ENCODE measurements at places on chromosomes 13 and 19. TPM values are rescaled to one million over a fixed set of nuclear protein-coding genes. Genes with fewer than 3 reads are reported as not detected.
A peak's percentile ranks its signal among the peaks of the same experiment; 100 is the strongest.

DNA sequence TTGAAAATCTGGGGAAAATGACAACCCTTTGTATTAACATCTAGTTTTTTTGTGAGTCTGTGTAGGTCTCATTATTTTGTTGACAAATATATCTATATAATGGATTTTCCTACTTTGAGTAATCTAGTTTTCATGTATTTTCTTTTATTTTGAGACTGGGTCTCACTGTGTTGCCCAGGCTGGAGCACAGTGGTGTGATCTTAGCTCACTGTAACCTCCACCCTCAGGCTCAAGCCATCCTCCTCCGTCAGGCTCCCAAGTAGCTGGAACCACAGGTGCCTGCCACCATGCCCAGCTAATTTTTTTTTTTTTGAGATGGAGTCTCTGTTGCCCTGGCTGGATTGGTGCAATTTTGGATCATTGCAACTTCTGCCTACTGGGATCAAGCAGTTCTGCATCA, 9.2 kb downstream of the ZNF525 start:
- peaks cover 6% of the 10 kb centered on the region for H3K4me1 ChIP-seq
- DNase-seq = no peak
- H3K4me3 ChIP-seq = no peak overlapping the region
- H3K27me3 ChIP-seq = no peaks in the 10 kb centered on the region

- no peak overlapping the region for H3K4me3 ChIP-seq
- no peaks in the 10 kb centered on the region for H3K27me3 ChIP-seq
- no peak overlapping the region for H3K27ac ChIP-seq
- no peaks in the 10 kb centered on the region for H3K36me3 ChIP-seq
- no peak for DNase-seq
Measured at GRCh38 chr13:113999618-113999910, 25.7 kb upstream of the C13orf46 start.

GRCh38 chr13:62687732-62688131, 1272.1 kb upstream of the PCDH20 start:
- H3K4me1 ChIP-seq = peaks cover 11% of the 10 kb centered on the region
- no peaks in the 10 kb centered on the region for H3K27me3 ChIP-seq
- H3K4me3 ChIP-seq = no peak overlapping the region
- H3K27ac ChIP-seq = no peak overlapping the region
- H3K36me3 ChIP-seq = no peaks in the 10 kb centered on the region

DNA sequence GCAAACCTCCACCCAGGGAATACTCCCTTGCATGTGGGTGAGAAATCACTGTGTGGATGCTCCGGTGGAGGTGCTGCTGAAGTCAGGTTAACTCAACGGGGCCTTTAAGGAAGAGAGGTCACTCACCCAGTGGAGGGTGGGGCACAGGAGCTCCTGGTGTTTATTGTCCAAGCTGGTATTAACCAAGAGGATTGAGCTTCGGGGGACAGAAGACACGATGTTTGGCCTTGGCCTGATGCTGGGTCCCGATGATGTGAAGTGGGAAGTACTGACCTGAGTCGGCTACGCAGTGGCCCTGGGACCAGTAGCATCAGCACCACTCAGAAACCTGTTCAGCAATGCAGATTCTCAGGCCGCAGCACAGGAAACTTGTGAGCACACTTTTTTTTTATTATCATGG, 85.7 kb upstream of the WASF3 start:
- no peaks in the 10 kb centered on the region for H3K36me3 ChIP-seq
- H3K4me3 ChIP-seq = no peak overlapping the region
- no peaks in the 10 kb centered on the region for H3K27me3 ChIP-seq
- H3K4me1 ChIP-seq = peaks cover 18% of the 10 kb centered on the region
- H3K27ac ChIP-seq = no peak overlapping the region

- no peak overlapping the region for H3K4me3 ChIP-seq
- H3K27ac ChIP-seq = no peak overlapping the region
- no peak for DNase-seq
- H3K27me3 ChIP-seq = peaks cover 2% of the 10 kb centered on the region
- peaks cover 3% of the 10 kb centered on the region for H3K4me1 ChIP-seq
- no peaks in the 10 kb centered on the region for H3K36me3 ChIP-seq
Measured at GRCh38 chr13:43770871-43771270, 15.9 kb downstream of the ENOX1 start.

GRCh38 chr19:4284176-4284958, 5.3 kb downstream of the SHD start:
- no peak for DNase-seq
- H3K27ac ChIP-seq = no peak overlapping the region
- H3K36me3 ChIP-seq = no peaks in the 10 kb centered on the region
- peaks cover 39% of the 10 kb centered on the region for H3K27me3 ChIP-seq

DNA sequence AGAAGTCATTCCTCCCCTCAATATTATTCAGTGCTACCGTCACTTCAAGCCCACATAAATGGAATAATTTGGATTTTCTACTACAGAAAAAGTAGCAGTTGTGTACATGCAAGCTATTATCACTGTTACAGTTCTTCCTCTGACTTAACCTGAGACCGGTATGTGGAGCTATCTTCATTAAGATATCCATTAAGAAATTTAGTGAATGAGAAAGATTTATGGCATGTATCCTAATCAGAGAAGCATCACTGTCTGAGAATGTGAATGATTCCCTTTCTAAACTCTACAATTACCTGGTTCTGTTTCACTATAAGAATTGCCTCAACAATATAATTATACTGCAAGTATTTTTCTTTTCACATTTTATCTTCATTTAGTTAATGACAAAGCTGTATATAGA, 278.7 kb downstream of the KLF5 start:
- no peak overlapping the region for H3K4me3 ChIP-seq
- no peak overlapping the region for H3K27ac ChIP-seq
- peaks cover 18% of the 10 kb centered on the region for H3K4me1 ChIP-seq
- DNase-seq = no peak

DNA sequence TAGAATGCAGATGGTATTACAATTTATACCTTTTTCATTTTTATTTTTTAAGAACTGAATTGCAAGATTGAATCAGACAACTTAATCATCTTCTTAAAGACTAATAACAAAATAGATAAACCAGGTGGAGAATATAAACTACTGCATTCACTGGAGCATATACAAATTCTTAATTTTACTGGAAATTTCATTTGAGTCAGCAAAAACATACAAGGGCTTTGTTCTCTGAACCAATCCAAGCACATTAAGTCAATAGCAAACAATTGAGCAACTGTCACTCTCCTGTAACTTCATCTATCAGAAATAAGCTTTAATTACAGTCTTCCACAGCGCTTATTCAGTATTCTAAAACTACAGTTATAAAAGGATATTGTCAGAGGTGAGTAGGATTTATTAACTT, 167.4 kb upstream of the OBI1 start:
- H3K27me3 ChIP-seq = peaks cover 50% of the 10 kb centered on the region
- H3K27ac ChIP-seq = no peak overlapping the region
- DNase-seq = no peak
- H3K36me3 ChIP-seq = no peaks in the 10 kb centered on the region
- no peaks in the 10 kb centered on the region for H3K4me1 ChIP-seq

GRCh38 chr13:73412933-73413332, 354.1 kb downstream of the KLF5 start:
- no peaks in the 10 kb centered on the region for H3K36me3 ChIP-seq
- no peaks in the 10 kb centered on the region for H3K27me3 ChIP-seq
- peaks cover 13% of the 10 kb centered on the region for H3K4me1 ChIP-seq

DNA sequence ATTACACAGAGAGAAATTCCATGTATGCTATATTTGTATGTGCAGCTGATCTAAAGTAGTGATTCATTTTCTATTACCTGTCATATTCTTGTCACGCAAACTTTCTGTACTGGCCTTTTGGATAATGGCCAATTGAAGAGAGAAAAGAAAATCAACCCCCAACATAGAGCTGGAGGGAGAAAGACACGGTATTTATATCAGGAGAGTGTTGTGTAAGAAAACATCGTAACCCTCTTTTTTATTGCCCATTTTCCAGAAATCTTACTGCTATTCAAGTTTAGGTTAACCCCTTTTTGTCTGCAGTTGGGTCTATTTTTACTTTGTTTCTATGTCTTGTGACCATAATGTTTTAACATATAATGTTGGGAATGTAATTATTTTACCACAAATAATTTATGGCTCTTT, 27.9 kb downstream of the DGKH start:
- no peaks in the 10 kb centered on the region for H3K36me3 ChIP-seq
- peak overlapping the region; percentile 81 for H3K27ac ChIP-seq
- no peaks in the 10 kb centered on the region for H3K27me3 ChIP-seq
- H3K4me1 ChIP-seq = peaks cover 26% of the 10 kb centered on the region
- H3K4me3 ChIP-seq = no peak overlapping the region

GRCh38 chr13:109769921-109770320, 16.5 kb downstream of the IRS2 start:
- H3K27me3 ChIP-seq = no peaks in the 10 kb centered on the region
- no peaks in the 10 kb centered on the region for H3K4me1 ChIP-seq
- DNase-seq = no peak
- peaks cover 7% of the 10 kb centered on the region for H3K36me3 ChIP-seq
- no peak overlapping the region for H3K27ac ChIP-seq

DNA sequence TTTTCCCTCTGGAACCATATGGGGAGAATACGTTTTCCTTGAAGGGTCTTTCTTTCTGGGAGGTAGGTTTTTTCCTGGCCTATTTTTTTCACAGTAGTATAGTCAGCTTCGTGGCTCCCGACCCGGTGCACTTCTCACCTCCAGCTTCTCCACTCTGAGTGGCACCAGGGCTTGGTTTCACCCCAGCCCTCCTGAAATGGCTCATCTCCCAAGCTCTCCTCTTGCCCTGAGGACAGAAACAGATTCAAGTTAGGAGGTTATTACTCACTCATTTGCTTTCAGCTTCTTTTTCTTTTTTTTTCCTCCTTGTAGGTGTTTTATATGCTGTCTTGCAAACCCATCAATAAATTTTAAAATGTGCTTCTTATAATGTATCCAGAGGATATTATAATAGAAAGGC, 199.3 kb downstream of the RFC3 start:
- H3K27ac ChIP-seq = peak overlapping the region; percentile 37
- H3K4me1 ChIP-seq = peaks cover 18% of the 10 kb centered on the region
- H3K4me3 ChIP-seq = no peak overlapping the region
- no peak for DNase-seq

GRCh38 chr19:18097993-18098890, 664 bp downstream of the MAST3 start:
- no peaks in the 10 kb centered on the region for H3K36me3 ChIP-seq
- no peak for DNase-seq
- peaks cover 7% of the 10 kb centered on the region for H3K4me1 ChIP-seq
- H3K27ac ChIP-seq = no peak overlapping the region
- peaks cover 44% of the 10 kb centered on the region for H3K27me3 ChIP-seq
- peak overlapping the region; percentile 51 for H3K4me3 ChIP-seq

DNA sequence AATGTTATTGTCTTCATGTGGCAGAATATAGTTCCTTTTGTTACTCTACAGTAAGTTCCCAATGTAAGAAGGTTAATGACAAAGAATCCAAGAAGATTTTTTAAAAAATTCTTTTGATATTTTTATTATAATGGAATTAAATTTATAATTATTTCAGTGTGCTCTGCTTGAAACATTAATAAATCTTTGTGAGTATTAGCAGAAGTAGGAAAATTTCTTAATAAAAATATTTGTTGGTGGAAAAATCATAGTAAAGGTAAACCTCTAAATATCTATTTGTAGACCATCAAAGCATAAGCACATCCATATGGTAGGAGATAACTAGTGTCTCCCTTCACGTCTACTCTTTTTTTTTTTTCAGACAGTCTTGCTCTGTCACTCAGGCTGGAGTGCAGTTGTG, 4.3 kb downstream of the CSNK1A1L start:
- DNase-seq = no peak
- no peak overlapping the region for H3K4me3 ChIP-seq
- H3K27me3 ChIP-seq = no peaks in the 10 kb centered on the region
- H3K36me3 ChIP-seq = peaks cover 6% of the 10 kb centered on the region

- no peak overlapping the region for H3K4me3 ChIP-seq
- DNase-seq = no peak
- no peaks in the 10 kb centered on the region for H3K4me1 ChIP-seq
- H3K27me3 ChIP-seq = no peaks in the 10 kb centered on the region
Measured at GRCh38 chr19:7934766-7935165, 8.7 kb downstream of the TIMM44 start.

GRCh38 chr13:106696140-106696539, 128.2 kb upstream of the ARGLU1 start:
- no peaks in the 10 kb centered on the region for H3K36me3 ChIP-seq
- H3K27ac ChIP-seq = no peak overlapping the region
- no peak overlapping the region for H3K4me3 ChIP-seq
- peaks cover 31% of the 10 kb centered on the region for H3K4me1 ChIP-seq
- no peaks in the 10 kb centered on the region for H3K27me3 ChIP-seq

DNA sequence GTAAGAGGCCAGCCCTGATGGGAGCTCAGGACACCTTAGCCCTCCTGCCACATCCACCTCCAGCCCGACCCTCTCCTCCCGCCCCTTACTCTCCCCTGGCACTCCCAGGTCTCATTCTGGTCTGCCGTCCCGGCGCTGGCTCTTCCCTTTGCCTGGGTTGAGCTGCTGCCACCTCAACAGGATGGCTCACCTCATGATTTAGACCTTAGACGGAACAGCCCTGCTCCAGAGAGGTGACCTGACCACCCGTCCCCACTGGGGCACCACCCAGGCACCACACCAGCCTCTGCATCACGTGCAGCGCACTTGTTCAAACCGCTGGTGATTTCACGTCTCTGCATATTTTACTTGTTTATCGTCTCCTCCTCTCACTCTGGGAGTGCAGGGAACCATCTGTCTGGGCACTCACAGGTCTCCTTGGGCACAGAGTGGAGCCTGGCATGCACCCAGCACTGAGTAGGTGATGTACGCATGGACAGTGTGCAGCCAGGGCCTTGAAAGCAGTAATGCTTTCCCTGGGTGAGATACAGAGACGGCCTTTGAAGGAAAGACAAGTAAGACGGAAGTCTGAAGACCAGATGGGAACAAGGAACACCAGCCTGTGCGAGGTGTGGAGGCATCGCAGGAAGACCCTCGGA, 183.1 kb downstream of the KATNAL1 start:
- H3K36me3 ChIP-seq = no peaks in the 10 kb centered on the region
- H3K4me3 ChIP-seq = no peak overlapping the region
- peaks cover 35% of the 10 kb centered on the region for H3K4me1 ChIP-seq
- H3K27me3 ChIP-seq = no peaks in the 10 kb centered on the region
- no peak for DNase-seq

GRCh38 chr13:28067491-28067890, 32.9 kb downstream of the FLT3 start:
- no peaks in the 10 kb centered on the region for H3K36me3 ChIP-seq
- H3K27me3 ChIP-seq = peaks cover 3% of the 10 kb centered on the region
- DNase-seq = no peak
- H3K27ac ChIP-seq = no peak overlapping the region
- H3K4me3 ChIP-seq = no peak overlapping the region

The CGB8 gene
- total RNA-seq = 0.29 TPM

The CNFN gene
- total RNA-seq = 1.5 TPM

The IFI30 gene
- 0.32 TPM for total RNA-seq

The TIMM29 gene
- total RNA-seq = 26.8 TPM

The CEBPA gene
- total RNA-seq = 8.5 TPM

Data from mesothelial cell of epicardium (in vitro differentiated cells).